ENCODE measurements at places on chromosomes 1 and 21. TPM values are rescaled to one million over a fixed set of nuclear protein-coding genes. Genes with fewer than 3 reads are reported as not detected.

DNA sequence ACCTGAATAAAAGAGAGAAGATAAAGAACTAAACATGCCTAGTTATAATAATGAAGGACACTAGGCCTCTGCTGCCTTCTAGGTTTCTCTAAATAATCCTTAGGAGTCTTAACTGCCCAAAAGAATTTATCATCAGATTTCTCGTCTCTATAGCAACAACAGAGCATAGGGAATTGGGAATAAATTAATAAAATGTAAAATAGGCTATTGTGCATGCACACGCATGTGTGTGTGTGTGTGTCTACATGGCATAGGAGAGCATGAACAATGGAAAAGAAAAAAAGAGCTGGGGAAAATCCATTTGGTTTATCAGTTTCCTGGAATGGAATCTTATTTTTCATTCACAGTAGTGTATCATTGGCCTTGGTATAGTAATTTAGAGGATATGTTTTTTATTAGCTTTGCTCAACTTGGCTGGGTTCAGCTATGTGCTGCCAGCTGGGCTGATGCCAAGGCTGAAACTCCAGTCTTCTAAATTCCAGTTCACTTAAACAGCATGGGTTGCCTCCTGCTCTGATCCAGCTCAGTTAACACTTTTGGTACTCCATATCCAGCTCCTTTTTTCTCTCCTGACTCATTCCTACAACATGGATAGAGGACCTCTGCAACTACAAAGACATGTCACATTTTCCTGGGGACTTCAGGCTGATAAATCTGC lies 80.6 kb upstream of the SLFNL1 start:
- DNase-seq, result no peak

DNA sequence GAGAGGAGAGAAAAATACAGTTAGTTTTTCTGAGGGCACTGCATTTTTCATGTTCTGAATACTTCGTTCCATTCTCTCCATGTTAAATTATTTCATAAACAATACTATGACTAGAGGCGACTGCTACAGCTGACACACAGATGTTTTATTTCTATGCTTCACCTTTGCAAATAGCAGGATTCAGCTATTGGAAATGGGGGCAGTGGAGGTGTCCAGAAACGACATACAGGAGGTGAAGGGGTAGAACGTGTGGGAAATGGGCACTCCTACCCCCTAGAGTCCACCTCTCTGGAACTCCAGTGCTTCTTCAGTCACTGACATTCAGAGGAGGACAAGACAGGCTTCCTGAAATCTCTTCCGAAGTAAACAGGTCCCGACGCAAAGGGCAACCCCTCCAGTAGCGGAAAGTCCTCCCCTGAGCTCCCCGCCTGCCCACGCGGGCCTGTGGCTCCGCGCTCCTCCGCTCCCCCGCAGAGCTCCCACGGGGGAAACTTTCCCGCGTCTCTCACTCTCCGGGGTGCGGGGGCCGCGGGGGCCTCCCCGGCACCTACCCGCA lies 480 bp downstream of the DPYD start:
- no peak for DNase-seq

The KLHDC8A gene
- 46.7 TPM for total RNA-seq

DNA sequence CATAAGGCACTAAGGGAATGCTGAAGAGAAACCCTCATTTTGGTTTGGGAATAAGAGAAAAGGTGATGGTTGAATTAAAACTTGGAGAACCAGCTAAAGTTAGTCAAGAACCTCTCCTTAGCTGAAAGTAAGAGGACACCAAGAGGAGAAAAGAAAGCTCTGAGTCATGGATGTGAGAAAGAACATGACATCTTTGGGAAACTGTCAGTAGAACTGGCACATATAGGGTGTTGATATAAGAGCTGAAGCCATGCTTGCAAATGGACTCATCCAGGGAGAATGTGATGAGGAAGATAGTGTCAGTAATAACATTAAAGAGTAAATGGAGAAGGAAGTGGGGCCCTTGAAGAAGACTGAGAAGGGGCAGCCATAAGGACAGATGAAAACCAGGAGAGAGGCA lies 54.3 kb downstream of the LRRC8C start:
- DNase-seq, result no peak

GRCh38 chr1:235997049-235997448 lies 67.8 kb downstream of the NID1 start:
- no peak for DNase-seq

DNA sequence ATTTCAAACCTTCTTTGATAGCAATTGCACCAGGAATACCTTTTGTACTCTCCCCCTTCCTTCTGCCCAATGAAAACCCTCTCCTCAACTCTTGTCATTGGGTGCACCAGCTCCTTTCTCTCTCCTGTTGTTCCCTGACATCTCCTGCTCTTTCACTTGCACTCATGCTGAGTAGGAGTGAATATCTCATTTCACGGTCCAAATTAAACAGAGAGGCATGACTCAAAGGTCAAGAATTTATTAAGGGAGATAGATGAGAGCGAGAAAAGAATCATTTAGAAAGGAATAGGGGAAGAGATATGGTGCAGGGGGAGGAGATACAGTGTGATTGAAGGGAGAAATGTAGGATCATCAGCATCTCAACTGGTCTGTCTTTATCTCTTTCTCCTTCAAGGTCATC lies 22.1 kb downstream of the AIM2 start:
- DNase-seq, result no peak

GRCh38 chr1:183732236-183732880 lies 72.6 kb upstream of the RGL1 start:
- no peak for DNase-seq

The RGSL1 gene
- total RNA-seq, result not detected

DNA sequence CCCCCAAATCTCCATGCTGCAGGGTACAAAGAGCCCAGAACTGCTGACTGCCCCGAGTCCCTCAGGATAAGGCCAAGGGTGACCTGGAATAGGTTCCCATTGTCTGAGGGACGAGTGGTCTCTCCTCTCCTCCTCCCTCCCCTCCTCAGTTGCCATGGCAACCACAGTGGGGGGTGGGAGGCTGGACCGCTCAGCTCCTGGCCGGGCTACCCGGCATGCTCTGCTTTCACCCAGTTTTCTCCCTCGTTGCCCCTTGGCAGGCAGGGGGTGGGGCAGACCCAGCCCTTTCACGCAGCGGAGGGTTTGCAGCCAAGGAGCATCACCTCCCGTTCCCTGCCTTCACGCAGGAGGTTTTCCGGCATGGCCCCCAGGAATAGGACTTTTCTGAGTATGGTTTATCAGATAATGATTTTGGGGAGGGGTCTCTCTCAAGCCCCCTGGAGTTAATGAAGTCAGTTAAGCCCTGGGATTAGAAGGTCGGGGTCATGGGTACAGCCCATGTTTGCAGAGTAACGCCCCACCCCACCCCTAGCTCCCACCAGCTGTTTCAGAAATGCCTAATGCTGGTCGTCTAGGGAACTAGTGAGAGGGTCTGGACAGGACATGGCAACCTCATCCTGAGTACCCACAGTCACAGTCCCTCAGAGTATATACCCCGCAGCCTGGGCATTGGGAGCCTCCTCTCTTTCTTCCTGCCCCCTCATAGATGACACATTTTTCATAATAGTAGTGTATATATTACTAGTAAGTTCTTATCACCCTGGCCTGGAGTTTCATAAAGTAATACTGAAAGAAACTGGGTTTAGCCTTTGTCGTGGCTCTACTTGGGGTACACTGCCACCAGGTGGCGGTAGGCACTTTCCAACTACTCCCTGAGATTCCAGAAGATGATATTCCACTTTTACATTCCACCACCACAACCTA lies 20.7 kb downstream of the C1QB start:
- peak; percentile 84 for DNase-seq

The CDC20 gene
- 196 TPM for total RNA-seq

Measured in neural crest cell (in vitro differentiated cells).